ENCODE measurements at places on chromosomes 7 and 10. TPM values are rescaled to one million over a fixed set of nuclear protein-coding genes. Genes with fewer than 3 reads are reported as not detected.

GRCh38 chr7:83439026-83439425 lies 209.9 kb downstream of the SEMA3E start:
- no peak overlapping the region for H3K4me3 ChIP-seq
- H3K27ac ChIP-seq, result no peak overlapping the region
- no peaks in the 10 kb centered on the region for H3K4me1 ChIP-seq
- no peaks in the 10 kb centered on the region for H3K27me3 ChIP-seq

The PIK3CG gene
- not detected for total RNA-seq

DNA sequence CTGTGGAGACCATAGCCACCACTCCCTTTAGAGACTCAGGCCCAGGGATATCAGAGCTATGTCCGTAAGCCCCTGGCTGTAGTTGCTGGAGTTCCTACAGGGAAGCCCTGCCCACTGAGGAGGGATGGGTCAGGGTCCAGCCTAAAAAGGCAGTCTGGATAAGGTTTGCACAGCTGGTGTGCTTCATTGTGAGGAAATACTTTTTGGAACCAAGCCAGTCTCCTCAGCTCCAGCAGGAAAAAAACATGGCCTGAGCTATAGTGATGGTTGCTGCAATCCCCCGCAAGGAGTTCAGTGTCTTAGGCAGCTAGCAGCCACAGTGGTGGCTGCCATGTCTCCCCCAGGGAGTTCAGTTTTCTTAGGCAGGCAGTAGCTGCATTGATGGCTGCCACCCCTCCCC lies 52.6 kb upstream of the CYP2C8 start:
- H3K27me3 ChIP-seq, result no peaks in the 10 kb centered on the region
- H3K36me3 ChIP-seq, result no peaks in the 10 kb centered on the region
- H3K4me1 ChIP-seq, result no peaks in the 10 kb centered on the region
- H3K27ac ChIP-seq, result no peak overlapping the region

The DLX5 gene
- not detected for total RNA-seq

The RNF148 gene
- 0.21 TPM for total RNA-seq

- no peaks in the 10 kb centered on the region for H3K36me3 ChIP-seq
- H3K4me3 ChIP-seq, result no peak overlapping the region
- H3K27me3 ChIP-seq, result no peaks in the 10 kb centered on the region
- no peak for DNase-seq
- no peak overlapping the region for H3K27ac ChIP-seq
These were observed 13.5 kb downstream of the NEUROD6 start for GRCh38 chr7:31327071-31327470.

The SPDYE9 gene
- not detected for total RNA-seq

- H3K4me3 ChIP-seq, result no peak overlapping the region
- no peak overlapping the region for H3K27ac ChIP-seq
- no peaks in the 10 kb centered on the region for H3K36me3 ChIP-seq
- H3K4me1 ChIP-seq, result no peaks in the 10 kb centered on the region
- DNase-seq, result no peak
These were observed 68.5 kb upstream of the ZNF438 start for GRCh38 chr10:31100115-31100601.

The TRIL gene
- 5.2 TPM for total RNA-seq

DNA sequence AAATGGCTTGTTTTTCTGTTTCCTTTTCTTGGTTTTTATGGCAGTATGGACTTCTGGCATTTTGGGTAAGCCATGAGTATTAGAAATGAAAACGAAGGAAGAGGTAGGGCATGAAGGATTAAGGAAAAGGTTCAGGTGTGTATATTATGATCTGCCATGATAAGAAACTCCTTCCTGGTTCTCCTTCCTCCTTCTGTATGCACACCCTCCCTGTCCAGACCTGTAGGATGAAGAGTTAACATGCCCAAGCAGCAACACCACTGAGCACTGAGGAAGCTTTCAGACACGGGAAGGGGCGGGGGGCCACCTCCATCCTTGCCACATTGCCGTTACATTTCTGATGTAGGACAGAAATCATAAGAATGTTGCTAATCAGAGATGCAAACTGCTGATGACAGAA lies 361.0 kb upstream of the ZMIZ1 start:
- H3K27me3 ChIP-seq, result no peaks in the 10 kb centered on the region
- no peak for DNase-seq
- no peak overlapping the region for H3K4me3 ChIP-seq
- no peaks in the 10 kb centered on the region for H3K4me1 ChIP-seq

DNA sequence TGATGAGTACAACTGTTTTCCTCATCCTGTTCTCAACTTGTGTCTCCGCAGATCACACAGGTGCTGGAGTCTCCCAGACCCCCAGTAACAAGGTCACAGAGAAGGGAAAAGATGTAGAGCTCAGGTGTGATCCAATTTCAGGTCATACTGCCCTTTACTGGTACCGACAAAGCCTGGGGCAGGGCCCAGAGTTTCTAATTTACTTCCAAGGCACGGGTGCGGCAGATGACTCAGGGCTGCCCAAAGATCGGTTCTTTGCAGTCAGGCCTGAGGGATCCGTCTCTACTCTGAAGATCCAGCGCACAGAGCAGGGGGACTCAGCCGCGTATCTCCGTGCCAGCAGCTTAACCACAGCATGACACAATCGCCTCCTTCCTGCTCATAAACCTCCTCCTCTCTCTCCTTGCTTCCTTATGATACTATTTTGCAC lies 126.7 kb upstream of the PRSS58 start:
- H3K27ac ChIP-seq, result no peak overlapping the region
- no peaks in the 10 kb centered on the region for H3K27me3 ChIP-seq
- no peaks in the 10 kb centered on the region for H3K4me1 ChIP-seq
- no peak overlapping the region for H3K4me3 ChIP-seq
- no peaks in the 10 kb centered on the region for H3K36me3 ChIP-seq
